ENCODE measurements at places on chromosomes 2 and 18. TPM values are rescaled to one million over a fixed set of nuclear protein-coding genes. Genes with fewer than 3 reads are reported as not detected.

The ATL2 gene
- total RNA-seq: 41.5 TPM

The POU3F3 gene
- total RNA-seq: not detected

The COBLL1 gene
- total RNA-seq: 1.4 TPM

The CHRNG gene
- not detected for total RNA-seq

The TXNDC2 gene
- not detected for total RNA-seq

The NT5DC4 gene
- total RNA-seq: not detected

Data from myometrial cell (primary cell).